ENCODE measurements at places on chromosomes 6 and 20.

- DNase-seq = peak; percentile 25
These were observed 159.4 kb downstream of the FAXC start for GRCh38 chr6:99189823-99190721.

DNA sequence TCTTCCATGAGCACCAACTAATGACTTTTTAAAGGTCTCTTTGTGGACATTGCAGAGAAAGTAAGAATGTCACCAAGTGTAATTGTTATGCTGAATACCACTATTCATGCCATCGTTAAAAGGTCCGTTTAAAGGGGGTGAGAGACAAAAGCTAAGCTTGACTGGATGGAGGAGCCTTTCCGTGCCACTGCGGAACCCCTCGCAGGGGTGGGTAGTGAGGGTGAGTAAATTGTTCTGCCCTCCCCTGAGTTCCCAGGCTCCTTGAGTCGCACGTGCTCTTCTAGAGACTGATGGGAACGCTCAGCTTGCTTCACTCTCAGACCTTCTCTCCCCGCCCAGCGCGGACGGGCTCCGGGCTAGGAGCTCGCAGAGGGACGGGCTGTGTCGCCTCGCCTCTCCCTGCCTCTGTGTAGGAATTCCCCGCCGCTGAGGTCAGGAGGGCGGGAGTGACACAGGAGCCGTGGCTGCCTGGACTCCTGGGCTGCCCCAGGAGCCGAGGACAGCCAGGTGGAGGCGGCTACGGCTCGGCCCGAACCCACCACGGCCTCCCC lies 314.8 kb upstream of the QKI start:
- DNase-seq = no peak

GRCh38 chr6:71886184-71887005 lies at the start of gene RIMS1:
TSS of gene RIMS1 (plus strand) at chr6:71886550. CDS start at chr6:71887024, 474 bp downstream.
- DNase-seq = no peak

DNA sequence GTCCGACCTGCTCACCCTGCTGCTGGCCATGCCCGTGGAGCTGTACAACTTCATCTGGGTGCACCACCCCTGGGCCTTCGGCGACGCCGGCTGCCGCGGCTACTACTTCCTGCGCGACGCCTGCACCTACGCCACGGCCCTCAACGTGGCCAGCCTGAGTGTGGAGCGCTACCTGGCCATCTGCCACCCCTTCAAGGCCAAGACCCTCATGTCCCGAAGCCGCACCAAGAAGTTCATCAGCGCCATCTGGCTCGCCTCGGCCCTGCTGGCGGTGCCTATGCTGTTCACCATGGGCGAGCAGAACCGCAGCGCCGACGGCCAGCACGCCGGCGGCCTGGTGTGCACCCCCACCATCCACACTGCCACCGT lies 885 bp downstream of the NTSR1 start:
- no peak for DNase-seq

DNA sequence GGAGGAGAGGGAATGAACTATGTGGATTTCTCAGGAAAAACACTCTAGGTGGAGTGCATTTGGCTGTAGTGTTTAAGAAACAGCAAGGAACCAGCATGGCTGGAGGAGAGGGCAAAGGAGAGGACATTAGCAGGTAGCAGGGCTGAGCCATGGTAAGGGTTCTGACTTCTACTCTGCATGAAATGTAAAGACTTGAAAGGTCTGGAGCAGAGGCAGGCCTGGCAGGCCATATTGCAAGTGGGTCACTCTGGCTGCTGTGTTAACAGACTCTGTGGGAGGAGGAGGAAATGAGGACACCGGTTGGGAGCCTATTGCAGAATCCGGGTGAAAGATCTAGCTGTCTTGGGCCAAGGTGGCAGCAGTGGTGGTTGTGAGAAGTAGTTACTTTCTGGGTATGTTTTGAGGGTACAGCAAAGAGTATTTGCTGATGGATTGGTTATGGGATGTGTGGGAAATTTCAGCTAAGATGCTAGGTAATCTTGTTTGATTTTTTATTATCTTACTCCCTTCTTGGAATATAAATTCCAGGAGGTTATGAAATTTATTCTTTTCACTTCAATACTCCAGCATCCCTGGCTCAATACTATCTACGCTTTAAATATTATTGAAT lies 115.9 kb upstream of the BCLAF1 start:
- no peak for DNase-seq

- DNase-seq = no peak
These were observed 57.6 kb upstream of the CCN6 start for GRCh38 chr6:111996144-111996865.

DNA sequence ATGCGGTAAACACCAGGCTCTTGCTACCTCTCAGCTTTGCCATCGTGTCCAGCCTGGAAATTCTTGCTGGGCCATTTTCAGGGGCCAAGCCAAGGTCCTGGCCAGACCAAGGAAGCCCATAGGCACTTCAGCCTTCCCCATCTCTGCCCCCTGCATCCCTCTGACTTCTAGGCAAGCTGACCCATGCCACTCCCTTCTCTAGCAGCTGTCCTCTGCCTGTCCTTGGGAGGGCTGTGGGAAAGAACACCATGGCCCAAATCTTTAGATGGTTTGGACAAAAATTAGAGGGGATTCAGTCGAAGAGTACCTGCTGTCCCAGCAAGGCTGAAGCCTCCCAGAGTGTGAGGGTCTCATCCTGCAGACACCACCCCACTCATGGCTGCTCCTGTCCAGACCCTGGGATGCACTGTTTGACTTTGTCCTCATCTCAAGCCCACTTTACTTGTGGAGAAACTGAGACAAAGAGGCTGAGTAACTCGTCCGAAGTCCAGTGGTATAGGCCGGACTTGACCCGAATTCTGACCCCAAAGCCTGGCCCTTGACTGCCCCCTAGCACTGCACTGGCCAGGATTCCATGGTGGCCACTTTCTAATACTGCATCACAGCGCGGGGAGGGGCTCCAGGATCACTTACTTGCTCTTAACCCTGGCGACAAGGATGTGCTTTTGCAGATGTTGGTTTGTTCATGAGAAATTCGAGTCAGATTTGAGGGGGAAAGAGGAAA lies 22.4 kb upstream of the STX16 start:
- no peak for DNase-seq

DNA sequence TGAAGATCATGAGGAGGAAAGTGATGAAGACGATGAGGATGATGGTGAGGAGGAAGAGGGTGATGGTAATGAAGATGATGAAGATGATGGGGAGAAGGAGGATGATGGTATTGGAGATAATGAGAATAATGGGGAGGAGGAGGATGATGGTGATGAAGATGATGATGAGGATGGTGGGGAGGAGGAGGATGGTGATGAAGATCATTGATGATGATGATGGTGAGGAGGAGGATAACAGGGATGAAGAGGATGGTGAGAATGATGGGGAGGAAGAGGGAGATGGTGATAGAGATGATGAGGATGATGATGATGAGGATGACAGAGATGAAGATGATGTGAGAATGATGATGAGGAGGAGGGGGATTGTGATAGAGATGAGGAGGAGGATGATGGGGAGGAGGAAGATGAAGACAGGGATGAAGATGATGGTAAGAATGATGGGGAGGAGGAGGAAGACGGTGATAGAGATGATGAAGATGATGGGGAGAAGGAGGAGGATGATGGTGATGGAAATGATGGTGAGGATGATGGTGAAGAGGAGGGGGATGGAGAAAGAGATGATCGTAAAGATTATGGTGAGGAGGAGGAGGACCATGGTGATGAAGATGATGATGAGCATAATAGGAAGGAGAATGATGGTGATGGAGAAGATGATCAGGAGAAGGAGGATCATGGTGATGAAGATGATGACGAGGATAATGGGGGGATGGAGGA lies 273.7 kb downstream of the SMOC2 start:
- no peak for DNase-seq

DNA sequence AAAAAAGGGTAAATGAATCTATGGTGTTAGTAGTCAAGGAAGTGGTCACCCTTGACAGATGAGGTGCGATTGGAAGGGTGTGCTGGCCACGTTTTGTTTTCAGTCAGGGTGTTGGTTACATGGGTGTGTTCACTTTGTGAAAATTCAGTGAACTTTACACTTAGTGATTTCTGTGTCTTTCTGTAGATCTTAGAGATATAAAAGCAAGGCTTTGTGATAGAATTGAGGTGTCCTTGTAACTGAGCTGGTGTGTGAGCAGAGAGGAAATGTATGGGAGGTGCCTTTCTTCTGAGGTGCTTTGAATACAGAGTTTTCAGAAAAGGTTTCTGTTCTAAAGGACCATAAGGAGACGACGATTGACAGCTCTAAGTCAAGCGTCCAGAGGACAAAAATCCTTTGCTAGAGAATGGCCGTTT lies 90.5 kb downstream of the SAMD3 start:
- DNase-seq = no peak

DNA sequence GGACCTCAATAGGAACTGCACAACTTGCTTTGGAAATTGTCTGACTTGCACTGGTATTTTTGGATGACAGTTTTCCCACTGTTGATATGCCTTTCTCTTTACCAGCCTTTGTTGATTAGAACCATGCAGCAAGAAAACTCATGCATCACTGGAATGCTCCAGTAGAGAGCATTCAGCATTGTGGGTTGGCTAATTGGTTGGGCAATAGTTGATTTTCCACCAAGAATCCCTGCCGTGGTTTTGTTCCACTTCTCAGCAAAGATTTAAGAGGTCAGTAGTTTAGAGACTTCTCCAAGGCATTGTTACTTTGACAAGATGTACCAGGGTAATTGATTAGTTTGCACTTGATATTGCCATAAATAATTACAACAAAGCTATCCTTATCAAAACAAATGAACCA lies 260.0 kb downstream of the DHX35 start:
- no peak for DNase-seq

DNA sequence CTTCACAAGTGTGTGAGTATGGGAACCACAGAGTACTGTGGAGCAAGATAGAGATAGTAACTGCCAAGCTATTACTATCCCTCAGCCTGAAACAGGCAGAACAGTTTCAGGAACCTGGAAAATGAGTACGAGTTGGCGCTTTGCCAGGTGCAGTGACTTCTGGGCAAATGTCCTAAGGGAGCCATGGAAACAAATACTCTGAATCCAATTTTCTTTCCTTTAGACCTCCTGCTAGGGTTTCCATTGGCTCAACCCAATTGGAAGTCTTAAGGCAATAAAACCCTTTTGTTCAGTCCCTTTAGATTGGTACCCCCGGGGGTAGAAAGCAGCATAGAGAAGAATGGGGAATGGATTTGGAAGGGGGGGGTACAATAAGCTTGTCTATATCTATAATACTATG lies 205.0 kb upstream of the EPHA7 start:
- DNase-seq = no peak

- DNase-seq = no peak
These were observed 2.8 kb downstream of the UNC5CL start for GRCh38 chr6:41036186-41036585.

- DNase-seq = no peak
These were observed 21.1 kb downstream of the CHMP4B start for GRCh38 chr20:33832103-33832804.

- DNase-seq = no peak
These were observed 234.6 kb downstream of the DLL1 start for GRCh38 chr6:170056278-170056711.

GRCh38 chr20:982754-983153 lies 19.4 kb downstream of the RSPO4 start:
- no peak for DNase-seq

- no peak for DNase-seq
These were observed 114.8 kb downstream of the PHF3 start for GRCh38 chr6:63750400-63750799.

DNA sequence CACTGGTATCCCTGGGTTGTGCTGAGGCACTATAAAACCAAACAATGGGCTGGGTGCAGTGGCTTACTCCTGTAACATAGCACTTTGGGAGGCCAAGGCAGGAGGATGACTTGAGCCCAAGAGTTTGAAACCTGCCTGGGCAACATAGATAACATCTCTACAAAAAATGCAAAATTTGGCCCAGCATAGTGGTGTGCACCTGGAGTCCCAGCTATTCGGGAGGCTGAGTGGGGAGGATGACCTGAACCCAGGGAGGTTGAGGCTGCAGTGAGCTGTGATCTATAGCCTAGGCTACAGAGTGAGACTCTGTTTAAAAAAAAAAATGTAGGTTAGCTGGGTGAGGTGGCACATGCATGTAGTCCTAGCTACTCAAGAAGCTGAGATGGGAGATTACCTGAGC lies 7.7 kb upstream of the SLC4A11 start:
- DNase-seq = no peak

DNA sequence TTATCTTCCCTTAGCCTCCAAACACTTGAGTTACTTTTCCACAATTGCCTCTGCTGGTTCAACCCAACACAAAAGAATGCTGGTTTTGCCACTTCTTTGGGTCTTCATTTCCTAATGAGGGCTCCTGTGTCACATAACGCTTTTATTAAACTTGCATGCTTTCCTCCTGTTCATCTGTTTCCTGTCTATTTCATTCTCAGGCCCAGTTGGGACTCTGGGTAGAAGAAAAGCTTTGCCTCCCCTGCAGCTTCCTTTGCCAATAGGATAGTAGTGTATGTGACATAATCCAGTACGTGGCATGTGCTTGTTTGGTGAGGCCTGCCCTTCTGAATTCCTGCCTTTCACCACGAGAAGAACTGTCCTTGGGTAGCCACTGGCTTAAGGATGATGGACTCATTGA lies 529.3 kb upstream of the AGPAT4 start:
- no peak for DNase-seq

- DNase-seq = no peak
These were observed 26.5 kb downstream of the GHRH start for GRCh38 chr20:37235065-37235464.

- peak; percentile 77 for DNase-seq
These were observed at the start of gene SERINC1 for GRCh38 chr6:122471107-122472021. TSS of gene SERINC1 (minus strand) at chr6:122471807. CDS start at chr6:122471737, 70 bp downstream.

DNA sequence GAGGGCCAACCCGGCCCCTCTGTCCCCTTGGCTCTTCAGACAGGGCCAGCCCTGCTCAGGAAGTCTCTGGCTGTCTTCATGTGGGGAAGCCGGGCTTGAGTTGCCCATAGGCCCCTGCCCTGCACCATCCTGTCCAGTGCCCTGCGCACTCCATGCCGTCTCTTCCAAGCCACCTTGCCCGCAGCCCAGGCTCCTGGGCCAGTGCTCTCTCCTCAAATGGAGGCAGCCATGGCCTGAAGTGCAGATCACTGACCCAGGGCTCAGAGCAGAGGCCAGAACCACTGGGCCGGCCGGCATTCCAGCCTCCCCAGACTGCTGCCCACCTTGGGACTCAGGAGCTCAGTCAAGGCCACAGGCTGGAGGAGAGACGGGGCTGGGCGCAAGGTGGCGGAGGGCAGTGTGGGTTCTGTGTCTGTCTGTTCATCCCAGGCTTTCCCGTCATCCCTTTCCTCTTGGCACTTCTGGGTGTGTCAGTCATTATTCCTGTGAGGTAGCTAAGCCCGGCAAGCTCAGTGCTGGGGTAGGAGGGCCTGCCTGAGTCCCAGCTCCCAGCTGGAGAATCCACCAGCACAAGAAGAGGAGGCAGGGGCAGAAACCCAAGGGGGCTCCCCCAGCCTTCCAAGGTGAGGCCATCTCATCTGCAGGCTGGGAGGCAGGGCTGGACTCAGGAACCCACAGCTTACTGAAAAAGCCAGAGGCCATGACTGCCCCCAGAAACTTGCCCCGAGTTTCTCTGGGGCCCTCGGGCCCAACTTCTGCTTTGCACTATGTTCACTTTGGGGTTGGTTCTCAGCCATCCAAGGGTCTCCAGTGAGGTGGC lies 22.4 kb downstream of the SDCBP2 start:
- DNase-seq = no peak

GRCh38 chr20:20839771-20840170 lies 127.3 kb upstream of the RALGAPA2 start:
- no peak for DNase-seq

GRCh38 chr6:19852927-19853326 lies 15.8 kb downstream of the ID4 start:
- DNase-seq = no peak

GRCh38 chr6:75094614-75095200 lies 111.1 kb downstream of the COL12A1 start:
- no peak for DNase-seq

GRCh38 chr6:143288923-143289322 lies 161.6 kb downstream of the ADAT2 start:
- DNase-seq = no peak
